CD4-positive, alpha-beta T cell treated with Interleukin-21 for 1 hour (primary cell): ENCODE measurements at places on chromosomes 3 and 15.

GRCh38 chr3:183392186-183393034 is 36.0 kb downstream of the MCF2L2 start:
- DNase-seq = no peak

GRCh38 chr3:16848007-16848406 is 36.7 kb upstream of the PLCL2 start:
- DNase-seq = no peak

- no peak for DNase-seq
These were observed 3.9 kb downstream of the PRKCD start for GRCh38 chr3:53164911-53165310.

DNA sequence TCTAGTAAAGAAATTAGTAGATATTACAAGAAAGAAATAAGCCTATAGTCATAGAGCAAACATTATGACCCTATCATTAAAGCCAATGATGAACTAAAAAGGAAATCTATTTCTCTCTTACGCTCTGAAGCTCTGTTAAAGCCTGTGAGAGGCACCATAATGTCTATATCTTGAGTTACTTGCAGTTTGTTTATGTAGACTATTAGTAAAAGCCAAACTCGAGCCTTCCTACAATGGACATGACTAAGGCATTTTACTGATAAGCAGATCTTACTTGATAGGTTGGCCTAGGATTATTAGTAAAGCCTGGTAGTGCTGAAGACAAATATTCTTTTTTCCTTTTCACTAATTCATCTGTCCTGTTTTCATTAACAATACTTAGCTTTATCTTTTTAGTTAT is 32.7 kb downstream of the LRRC3B start:
- DNase-seq = no peak

DNA sequence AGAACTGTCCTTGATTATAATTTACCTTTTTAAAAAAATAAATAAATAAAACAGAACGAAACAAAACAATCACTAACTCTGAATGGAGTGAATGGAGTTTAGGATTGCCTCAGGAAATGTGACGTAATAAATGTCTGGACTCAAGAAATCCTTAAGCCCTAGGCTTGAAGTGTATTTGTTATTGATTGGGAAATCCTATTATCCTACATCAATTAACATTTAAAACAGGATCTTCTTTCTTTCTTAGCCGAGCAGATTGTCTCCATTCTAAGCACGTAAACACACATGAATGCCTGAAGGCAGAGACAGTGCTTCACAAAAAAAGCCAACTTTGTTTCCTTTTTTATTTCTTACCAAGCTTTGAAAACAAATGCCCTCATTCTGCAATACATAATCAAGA is 33.4 kb downstream of the KAT2B start:
- no peak for DNase-seq

- no peak for DNase-seq
These were observed 3.9 kb upstream of the CD96 start for GRCh38 chr3:111538111-111538510.

DNA sequence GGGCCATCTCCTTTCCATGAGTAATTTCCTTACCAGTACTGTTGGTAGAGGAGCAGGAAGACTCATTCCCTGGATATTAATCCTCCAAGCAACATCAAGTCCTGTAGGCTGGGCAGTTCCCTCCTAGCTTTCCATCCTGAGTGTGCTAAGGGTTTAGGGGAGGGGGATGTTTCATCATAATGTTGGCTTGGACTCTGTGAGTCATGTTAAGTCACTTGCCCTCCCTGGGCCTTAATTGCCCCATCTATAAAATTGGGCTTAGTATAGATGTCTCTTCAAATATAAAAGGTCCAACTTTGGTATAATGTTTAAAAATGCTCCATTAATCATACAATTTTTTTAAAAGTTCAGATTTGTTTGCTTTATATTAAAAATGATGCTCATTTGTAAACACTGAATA is 52.7 kb downstream of the TLE3 start:
- no peak for DNase-seq

- DNase-seq = no peak
These were observed 146.2 kb downstream of the NFKBIZ start for GRCh38 chr3:101995371-101996046.

DNA sequence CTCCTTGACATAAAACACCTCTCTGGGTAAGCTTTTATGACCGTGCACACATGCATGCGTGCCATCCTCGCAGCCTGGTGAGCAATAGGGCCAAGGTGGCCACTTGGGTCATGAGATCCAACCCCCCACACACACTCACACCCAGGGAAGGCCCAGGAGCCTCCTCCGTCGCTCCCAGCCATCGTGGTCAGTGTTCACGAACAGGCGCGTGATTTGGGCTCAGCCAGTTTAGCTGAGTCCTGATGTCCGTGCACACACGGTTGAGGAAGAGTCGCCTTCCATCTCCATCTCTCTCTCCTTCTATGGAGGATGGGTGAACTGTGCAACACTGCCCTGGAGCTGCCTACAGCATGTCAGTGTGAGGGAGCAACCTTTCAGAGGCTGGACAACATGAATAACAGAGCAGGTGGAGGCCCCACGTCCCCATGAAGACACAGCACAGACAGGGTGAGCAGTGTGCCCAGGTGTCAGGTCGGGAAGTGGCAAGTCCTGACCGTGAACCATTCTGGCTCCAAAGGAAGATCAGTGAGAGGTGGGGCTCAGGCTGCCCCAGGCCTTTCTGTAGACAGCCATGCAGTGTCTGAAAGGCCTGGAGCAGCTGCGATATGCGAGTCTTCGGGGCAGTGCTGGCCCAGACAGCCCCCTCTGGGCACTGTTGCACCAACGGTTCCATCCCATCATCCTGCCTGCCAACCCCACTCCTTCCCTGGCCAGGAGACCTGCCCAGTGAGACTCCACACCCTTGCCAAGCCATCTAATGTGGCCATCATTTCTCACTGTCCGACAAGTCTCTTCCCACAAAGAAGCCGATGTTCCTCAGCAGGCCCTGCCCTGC is 253.4 kb downstream of the OCA2 start:
- no peak for DNase-seq

DNA sequence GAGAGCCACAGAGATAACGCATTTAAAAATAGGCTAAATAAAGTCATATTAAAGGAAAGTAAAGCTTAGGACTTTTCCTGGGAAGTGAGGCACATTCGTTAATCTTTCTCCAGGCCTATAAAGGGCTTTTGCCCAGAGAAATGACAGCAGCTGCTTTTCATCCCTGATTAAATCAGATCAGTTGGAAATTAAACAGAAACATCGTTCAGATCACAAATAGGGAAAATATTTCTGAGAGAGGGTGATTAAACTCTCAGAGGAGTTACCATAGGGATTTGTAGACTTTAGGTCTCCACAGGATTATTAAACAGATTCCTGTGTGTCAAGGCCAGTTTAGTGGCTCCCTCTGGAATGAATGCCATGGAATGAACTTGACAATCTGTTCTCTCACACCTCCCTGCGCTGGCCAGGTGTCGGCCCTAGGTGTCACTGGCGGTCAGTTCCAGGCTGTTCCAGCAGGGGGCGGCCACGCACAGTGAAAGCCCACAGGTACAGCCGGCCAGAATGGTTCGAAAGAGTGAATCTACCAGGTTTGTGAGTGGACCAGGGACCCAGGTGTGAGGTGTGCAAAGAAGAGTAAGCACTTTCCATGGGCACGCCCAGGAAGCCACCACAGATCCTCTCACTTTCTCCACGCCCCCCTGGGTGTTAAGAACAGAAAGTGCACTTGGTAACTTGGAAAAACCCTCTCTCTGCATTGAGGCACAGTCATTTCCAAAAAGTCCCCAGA is 253.0 kb upstream of the RASGRP1 start:
- peak; percentile 77 for DNase-seq

DNA sequence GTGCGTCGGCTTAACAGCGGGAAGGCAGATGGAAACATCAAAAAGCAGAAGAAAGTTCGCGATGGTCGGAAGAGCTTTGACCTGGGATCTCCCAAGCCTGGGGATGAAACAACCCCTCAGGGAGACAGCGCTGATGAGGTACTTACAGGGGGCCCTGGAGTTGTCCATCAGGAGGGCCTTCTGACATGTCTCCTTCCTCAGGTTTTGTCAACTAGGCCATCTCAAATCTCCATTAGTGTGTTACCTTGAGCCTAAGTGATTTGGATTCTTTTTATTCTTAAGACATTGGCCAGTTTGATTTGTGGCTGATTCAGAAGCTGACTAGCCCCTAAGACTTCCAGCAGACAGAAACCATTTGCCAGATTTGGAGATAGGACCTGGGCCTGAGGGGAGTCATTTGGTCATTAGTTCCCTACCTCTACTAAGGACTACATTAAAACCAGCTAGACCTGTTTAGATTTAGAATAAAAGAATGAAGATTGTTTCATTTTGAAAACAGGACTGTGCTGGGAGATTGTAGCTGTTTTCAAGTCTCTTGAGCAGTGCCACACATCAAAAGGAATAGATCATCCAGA is 97.6 kb upstream of the UMPS start:
- no peak for DNase-seq

DNA sequence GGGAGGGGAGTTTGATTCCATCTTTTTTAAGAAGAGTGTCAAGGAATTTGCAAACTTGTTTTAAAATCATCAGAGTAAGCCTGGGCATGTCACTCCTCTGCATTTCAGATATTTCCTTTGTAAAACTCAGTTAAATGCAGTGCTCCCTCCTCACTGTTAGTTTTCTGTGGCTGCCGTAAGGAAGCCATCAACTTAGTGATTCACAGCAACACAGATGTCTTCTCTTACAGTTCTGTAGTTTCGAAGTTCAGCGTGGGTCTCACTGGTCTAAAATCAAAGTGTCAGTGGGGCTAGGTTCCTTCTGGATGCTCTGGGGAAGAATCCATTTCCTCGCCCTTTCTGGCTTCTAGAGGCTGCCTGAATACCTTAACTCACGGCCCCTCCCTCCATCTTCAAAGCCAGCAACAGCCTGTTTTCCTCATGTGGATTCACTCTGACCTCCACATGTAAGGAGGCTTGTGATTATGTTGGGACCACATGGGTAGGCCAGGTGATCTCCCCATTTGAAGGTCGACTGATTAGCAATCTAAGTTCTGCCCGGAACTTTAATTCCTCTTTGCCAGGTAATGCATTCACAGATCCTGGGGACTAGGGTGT is 12.4 kb downstream of the ISG20 start:
- no peak for DNase-seq

DNA sequence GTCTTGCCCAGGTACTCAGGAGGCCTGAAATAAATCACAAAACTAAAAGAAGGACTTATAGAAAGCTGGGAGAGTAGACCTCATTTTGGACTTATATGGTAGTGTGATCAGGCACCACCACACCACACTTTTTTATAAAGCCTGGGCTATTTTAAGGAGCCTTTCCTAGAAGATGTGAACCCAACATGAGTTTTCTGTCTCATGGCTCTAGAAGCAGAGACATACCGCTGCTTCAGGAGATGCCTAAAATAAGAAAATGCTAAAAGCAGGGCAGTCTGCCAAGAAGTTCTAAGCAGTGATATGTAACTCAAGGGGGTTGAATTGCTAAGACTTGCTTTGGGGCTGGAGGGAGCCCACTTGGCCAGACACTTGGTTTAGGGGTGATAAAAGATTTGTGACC is 49.6 kb downstream of the SUMF1 start:
- DNase-seq = no peak

DNA sequence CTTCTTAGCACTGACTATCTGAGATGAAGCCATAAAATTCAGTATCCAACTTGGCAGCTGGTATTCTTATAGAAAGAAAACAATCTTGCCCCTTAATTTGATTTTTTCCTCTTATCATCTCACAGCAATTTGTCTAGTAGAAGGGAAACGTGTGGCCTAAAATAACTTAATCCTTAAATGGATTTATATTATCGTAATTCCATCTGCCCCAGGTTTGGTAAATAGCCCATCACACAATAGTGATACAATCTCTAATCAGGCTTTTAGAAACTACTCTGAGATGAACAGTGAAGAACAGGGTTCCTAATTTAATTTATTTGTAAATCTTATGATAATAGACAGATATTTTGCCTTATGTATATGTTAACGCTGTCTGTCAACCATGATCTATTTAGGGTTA is 24.8 kb downstream of the PEX5L start:
- no peak for DNase-seq

GRCh38 chr3:98603580-98603979 is 10.2 kb upstream of the CPOX start:
- no peak for DNase-seq

DNA sequence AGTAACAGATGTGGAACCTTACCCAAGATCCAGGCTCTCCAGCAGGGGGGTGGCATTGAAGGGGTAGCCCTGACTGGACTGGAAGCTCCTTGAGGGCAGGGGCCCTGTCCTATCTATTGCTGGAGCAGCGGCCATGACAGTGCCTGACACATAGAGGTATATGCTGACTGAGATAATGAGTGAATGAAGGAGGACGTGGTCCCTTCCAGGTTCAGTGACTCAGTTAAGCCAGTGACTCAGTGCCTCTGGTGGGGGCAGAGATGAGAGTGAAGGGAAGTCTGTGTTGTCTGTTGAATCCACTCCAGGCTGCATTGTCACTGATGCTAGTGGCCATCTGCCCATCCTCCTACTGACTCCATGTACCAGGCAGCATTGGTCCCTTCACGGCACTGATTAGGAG is 13.0 kb upstream of the CTXND1 start:
- DNase-seq = no peak

DNA sequence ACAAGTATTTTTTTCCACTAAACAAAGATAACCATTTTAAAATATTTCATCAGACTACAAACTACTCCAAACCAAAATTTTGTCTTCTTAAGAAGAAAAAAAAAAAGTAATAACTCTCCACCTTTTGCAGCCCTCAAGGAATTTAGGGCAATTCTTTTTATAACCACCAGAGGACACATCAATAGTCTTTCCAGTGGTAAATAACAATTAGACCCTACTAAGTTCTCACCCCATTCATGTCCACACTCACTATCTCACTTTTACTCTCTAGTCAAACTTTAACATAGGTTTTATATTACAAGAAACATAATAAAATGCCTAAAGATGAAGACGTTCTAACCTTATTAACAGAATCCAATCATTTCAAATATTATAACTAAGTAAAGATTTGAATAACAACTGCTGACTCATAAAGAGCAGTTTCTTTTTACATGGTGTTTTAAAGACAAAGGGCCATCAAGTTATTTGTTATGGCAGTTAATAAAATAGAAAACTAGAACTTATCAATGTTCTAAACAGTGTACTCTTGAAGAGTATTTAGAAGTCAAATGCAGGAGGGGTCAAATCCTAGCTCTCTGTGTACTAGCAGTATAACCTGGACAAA is 33.0 kb downstream of the CCDC39 start:
- DNase-seq = no peak

DNA sequence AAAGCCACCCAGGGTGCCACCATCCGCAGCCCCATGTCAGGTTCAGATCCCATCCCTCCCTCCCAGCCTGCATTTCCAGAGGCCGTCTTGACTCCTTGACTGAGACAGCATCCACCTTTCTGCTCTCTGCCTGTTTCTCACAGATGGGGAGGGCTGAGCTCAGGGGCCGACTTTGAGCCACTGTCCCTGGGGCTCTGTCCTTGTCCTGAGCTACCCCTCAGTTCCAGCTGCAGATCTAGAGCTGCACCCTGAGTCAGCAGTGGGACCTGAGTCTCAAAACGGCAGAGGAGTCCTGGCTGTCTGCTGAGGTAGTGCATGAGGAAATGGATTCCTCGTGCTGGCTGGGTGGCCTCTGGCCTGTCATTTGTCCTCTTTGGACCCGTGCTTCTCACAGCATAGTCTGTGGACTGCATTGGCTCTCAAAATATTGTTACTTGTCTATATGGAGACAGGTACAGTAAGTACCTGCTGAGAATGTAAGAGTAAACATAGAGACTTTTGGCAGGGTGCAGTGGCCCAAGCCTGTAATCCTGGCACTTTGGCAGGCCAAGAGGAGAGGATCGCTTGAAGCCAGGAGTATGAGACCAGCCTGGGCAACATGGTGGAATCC is 22.3 kb downstream of the RPLP1 start:
- DNase-seq = no peak

- DNase-seq = no peak
These were observed 198.7 kb upstream of the TBC1D5 start for GRCh38 chr3:17941152-17941551.
